SK-MEL-5 (cell line): ENCODE measurements at places on chromosomes 4 and X. TPM values are rescaled to one million over a fixed set of nuclear protein-coding genes. Genes with fewer than 3 reads are reported as not detected.

DNA sequence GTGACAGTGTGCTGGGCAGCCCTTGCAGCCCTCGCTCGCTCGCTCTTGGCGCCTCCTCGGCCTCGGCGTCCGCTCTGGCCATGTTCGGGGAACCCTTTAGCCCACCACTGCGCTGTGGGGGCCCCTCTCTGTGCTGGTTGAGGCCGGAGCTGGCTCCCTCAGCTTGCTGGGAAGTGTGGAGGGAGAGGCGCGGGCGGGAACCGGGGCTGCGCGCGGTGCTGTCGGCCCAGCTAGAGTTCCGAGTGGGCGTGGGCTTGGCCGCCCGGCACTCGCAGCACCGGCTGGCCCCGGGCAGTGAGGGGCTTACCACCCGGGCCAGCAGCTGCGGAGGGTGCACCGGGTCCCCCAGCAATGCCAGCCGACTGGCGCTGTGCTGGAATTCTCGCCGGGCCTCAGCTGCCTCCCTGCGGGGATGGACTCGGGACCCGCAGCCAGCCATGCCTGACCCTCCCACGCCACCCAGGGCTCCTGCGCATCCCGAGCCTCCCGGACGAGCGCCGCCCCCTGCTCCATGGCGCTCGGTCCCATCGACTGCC lies 770.1 kb upstream of the GALNTL6 start:
- no peak for DNase-seq

DNA sequence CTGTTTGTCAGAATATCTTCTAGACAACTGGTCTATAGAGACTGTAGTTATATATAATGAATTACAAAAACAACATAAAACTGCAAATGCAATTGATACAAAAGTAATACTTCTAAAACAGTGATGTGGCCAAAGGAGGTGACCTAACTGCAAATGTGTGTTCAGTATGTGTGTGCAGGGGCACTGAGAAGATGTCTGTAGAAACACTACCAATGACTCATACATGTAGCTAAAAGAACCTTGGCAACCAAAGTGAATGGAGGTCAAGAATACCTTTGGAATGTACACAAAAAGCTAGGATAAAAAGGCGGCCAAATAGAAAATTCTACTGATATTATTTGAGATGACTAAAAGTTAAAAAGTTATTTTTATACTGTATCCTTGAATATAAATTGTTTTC lies 261.8 kb downstream of the CAMK2D start:
- no peak for DNase-seq

UBA6 gene
- total RNA-seq, result 43.8 and 51.3 TPM in 2 replicates

TRIML2 gene
- total RNA-seq, result not detected in 2 replicates

DNA sequence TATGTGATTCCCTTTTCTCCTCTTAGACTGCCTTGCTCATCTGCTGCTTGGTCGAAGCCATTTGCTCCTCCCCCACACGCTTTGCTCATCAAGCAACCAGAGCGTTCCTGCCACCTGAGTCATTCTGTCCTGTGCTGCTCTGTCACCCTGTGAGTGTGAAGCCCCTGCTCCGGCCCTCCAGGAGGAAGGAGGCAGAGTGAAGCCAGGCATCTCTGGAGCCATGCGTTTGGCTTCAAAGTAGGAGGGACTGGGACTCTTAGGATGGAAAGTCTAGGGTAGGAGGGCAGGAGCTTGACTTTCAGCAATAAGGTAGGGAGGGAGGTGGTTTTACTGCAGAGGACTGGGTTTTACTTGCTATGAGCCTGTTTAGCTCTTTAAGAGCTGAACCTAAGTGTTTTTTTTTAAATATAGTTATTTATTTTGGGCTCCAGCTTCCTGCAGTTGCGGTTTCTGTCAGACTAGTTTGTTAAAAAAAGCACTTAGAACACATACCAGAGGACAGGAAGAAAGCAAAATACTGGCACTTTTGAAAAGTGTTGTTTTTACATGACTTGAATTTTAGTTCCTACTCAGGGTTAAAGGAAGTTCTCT lies 63.6 kb downstream of the SPINK2 start:
- no peak for DNase-seq
